ENCODE measurements at places on chromosomes 2 and 18.

GRCh38 chr2:109231996-109232705 lies 103.1 kb downstream of the SH3RF3 start:
- DNase-seq, result no peak

DNA sequence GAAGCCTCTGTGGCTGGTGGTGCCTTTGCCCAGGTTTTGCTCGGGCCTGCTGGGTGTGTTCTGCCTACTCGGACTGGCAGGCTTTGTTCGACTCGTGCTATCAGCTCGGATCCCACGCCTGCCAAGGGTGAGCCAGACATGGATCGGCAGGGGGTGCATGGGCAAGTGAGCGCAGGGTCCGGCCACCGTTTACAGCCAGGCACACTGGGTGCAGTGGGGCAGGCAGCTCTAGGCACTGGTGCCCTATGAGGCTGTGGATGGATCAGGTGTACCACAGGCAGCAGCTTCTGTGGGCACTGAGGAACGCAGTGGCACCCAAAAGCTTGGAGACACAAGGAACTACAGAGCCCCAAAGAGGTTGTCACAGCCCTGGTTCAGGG lies 25.6 kb downstream of the MARCHF7 start:
- DNase-seq, result no peak

DNA sequence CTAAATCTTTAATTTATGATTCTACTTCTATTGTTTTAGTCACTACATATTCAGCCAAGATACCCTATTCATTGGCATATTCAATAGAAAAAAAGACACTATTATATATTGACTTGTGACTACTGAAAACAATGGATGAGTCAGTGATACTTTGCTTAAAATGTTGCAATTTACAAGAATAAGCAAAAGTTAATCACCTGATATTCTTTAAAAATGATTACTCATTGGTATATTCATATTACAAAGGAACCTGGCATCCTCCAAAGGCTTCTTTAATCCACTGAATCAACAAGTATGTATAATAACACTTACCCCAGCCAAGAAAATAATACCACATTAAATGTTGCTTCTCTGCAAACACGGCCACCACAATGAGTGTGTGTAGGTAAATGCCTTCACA lies 87.8 kb downstream of the CALCRL start:
- DNase-seq, result no peak

- no peak for DNase-seq
Measured at GRCh38 chr2:224611938-224612337, 26.8 kb upstream of the CUL3 start.

GRCh38 chr18:79784965-79785770 lies 12.6 kb upstream of the KCNG2 start:
- DNase-seq, result no peak

DNA sequence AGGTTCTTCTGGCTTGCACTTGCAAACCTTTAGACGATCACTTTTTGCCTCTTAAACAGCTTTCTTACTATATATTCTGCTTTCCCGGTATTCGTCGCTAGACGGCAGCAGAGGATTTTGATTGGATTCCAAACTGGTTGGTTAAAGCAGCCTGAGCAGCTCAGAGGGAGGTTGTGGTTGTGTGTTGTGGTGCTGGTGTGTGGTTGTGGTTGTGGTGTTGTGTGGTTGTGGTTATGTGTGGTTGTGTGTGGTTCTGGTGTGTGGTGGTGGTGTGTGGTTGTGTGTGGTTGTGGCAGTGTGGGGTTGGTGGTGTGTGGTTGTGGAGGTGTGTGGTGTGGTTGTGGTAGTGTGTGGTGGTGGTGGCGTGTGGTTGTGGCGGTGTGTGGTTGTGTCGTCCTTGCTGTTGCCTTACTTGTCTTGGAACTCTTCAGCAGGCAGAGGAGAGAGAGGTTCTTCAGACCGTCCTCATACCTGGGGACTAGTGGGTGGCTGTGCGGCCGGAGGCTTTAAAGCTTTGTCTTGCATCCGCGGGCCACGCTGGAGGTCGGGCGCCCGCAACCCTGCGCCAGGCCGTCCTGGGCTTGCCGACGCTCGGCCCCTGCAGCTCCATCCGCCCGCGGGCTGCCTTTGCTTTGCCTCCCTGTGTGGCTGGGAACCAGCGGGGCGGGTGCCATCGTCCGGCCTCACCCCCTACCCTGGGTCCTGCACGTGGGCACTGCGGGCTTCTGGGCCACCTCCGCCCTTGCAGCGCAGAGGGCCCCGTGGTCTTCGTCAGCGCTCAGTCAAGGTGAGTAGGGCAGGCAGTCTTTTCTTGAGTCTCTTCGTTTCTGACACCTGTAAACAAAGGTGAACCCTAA lies 190.8 kb downstream of the ARHGAP28 start:
- peak; percentile 32 for DNase-seq

- no peak for DNase-seq
Measured at GRCh38 chr2:151688719-151689118, 45.6 kb downstream of the NEB start.

DNA sequence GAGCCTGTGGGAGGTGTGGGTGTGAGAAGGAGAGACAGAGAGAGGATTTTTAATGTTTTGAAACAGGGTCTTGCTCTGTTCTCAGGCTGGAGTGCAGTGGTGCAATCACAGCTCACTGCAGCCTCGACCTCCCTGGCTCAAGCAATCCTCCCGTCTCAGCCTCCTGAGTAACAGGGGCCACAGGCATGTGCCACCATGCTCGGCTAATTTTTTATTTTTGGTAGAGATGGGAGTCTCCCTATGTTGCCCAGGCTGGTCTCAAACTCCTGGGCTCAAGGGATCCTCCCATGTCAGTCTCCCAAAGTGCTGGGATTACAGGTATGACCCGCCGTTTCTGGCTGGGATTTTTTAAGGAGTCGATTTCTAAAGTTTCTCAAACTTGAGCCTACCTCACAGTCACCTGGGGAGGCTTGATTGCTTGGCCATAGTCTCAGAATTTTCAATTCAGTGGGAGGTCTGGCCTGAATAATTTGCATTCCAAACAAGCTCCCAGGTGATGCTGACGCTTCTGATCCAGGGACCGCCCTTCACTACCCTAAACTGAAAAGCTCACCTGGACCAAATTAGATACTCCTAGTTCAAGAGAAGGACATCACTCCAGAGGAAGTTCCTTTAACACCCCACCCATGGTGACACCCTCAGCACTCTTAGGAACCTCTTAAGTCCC lies 70.8 kb upstream of the SLC1A4 start:
- no peak for DNase-seq

GRCh38 chr2:60530660-60531281 lies 22.7 kb downstream of the BCL11A start:
- DNase-seq, result peak; percentile 62

DNA sequence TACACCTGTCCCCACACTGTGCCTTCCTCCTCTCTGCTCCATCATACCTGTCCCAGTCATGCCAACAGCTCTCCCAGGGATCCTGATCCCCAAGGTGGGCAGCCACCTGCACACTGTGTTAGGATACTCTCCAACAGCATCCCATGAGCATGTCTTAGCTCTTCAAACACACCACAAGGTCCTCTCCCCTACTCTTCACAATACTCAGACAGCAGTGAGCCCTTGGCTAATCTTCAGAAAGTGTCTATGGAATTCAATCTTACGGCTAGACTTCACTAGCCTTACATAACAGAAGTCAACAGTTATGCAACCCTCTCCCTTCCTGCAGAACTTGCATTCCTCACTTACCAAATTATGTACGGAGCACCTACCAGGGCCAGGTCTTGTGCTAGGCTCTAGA lies 79.9 kb downstream of the MYO5B start:
- no peak for DNase-seq

- no peak for DNase-seq
Measured at GRCh38 chr2:241356871-241357260, 781 bp downstream of the FARP2 start.

- DNase-seq, result no peak
Measured at GRCh38 chr2:111670776-111671175, 213.2 kb downstream of the ANAPC1 start.

- no peak for DNase-seq
Measured at GRCh38 chr2:71713581-71714580, 260.5 kb downstream of the DYSF start.

DNA sequence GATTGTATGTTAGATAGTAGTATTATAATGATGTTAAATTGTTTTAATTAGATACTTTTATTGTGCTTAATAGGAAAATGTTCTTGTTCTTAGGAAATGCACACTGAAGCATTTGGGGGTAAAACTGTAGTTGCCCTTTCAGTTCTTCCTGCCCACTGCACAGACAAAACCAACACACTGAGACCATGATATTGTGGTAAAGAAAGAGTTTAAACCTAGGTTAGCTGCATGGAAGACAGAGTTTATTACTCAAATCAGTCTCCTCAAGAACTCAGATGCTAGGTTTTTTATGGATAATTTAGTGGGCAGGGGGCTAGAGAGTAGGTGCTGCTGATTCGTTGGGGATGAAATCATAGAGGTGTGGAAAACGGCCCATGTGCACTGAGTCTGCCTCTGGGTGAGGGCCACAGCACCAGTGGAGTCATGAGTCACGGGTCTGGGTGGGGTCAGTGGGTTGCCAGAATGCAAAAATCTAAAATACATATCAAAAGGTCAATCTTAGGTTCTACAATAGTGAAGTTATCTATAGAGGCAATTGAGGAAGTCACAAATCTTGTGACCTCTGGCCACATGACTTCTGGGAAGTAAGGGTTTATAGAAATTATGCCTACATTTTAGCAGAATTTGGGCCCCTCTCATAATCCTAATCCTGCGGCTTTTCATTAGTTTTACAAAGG lies 283.4 kb upstream of the FBXO11 start:
- DNase-seq, result no peak
